Spleen (tissue), 13 donors: ENCODE measurements at places on chromosomes 16 and 17. TPM values are rescaled to one million over a fixed set of nuclear protein-coding genes. Genes with fewer than 3 reads are reported as not detected.

DNA sequence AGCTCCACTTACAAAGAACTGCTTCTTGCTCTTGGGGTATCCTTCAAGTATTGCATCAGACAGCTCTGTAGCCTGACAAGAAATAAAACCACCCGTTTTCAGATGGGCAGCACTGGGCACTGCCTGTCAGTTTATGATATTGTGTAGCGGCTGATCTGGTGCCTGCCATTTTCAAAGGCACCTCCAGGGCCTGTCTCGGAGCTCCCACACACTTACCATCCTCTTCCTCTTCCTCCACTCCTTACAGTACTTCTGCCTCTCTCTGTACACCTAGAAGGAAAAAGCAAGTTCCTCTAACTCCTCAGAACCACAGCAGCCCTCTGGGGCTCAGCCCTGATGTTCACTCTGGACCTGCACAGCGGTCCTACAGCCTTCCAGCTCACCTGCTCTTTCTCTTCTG, 4.4 kb downstream of the PSMC3IP start:
- DNase-seq: no peak

Gene VEZF1
- 48.0 TPM for total RNA-seq

DNA sequence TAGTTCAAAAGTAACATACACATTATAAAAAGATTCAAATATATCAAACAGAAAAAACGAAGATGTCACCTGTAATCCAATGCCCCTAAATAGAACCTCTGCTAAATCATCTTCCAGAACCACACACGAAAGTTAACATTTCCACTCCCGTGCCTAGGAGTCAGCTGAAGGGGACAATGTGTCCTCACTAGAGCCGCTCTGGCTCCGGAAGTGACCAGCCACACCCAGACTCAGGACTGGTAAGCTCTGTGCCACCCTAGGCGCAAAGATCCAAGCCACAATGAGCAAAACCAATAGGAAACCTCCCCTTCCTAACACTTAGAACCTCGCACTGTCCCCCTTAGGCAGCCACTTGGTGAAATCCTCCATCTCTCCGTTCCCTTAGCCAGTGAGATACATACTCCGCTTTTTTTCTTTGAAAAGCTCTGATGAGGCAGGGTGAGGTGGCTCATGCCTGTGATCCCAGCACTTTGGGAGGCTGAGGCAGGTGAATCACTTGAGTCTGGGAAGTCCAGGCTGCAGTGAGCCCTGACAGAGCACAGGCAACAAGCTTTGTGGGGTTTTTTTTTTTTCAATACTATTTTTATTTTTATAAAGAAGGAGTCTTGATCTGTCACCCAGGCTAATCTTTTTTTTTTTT, 11.8 kb downstream of the CTRB1 start:
- DNase-seq: no peak

Gene ACTG1
- total RNA-seq: 2,803 TPM

- no peak for DNase-seq
These were observed 30.1 kb upstream of the MMD start for GRCh38 chr17:55451758-55452138.

Gene MED9
- total RNA-seq: 14.2 TPM

- no peak for DNase-seq
These were observed 18.6 kb downstream of the TNFRSF13B start for GRCh38 chr17:16953347-16953746.

Gene KRT27
- not detected for total RNA-seq
